ENCODE measurements at places on chromosomes 1 and 21.

DNA sequence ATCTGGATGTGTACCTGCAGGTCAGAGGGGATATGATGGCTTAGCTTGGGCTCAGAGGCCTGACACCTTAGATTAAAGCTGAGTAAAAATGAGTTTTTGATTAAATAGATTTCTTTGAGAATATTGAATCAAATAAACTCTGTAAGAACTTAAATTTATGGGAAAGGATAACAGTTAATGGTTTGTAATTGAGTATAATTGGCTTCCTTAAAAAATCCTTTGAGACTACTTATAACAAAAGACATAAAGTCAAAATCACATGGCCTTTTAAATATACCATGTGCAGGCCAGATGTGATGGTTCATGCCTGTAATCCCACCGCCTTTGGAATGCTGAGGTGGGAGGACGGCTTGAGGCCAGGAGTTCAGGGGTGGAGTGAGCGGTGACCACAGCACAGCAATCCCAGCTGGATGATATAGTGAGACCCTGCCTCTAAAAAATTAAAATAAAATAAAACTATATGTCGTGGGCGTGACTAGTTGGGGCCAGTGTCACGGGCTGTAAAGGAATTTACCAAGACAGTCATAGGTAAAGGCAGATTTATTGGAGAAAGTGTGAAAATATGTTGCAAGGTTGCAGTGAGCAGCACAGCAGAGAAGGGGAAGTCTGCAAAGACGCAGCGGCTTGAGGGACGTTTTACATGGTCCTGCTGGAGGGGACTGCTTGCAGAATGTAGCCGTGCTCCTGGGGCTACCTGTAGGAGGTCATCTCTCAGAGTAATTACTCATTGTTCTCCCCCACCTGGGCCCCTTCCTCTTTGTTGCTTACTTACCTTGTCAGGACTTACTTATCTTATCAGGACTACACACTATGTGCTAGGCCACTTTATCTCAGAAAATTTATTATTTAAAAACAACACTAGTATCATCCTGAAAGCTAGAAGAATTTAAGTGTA is 122.3 kb downstream of the ZMYM4 start:
- no peak for DNase-seq

- DNase-seq, result no peak
These were observed 98.6 kb downstream of the TBX19 start for GRCh38 chr1:168379104-168379860.

DNA sequence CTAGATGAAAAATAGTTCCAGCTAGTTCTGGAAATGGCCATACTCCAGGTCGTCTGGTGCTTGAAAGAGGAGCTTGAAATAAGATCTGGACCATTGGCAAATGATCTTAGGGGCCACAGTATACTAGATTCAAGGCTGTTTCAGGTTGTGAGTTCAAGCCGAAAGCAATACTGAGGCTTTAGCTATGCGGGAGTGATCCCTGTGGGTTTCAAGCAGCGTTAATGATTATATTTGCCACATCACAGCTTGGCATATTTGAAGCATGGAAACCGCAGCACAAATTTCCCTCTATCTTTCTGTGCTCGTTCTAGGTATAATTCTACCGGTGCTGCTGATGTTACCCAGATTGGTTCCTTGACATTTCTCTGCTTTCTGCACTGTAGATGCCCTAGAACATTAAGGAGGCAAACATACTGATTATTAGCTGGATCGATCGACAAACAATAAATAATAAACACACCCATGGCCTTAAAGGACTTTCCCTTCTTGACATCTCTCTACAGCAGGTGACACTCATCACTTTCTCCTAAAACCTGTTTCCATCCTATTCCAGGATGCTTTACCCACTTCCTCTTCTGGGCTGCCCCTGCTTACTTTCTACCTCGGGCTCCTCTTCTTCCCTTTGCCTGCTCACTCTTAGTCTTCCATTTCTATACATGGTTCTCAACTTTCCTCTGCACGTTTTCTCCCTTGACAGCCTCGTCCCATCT is 40.6 kb upstream of the LYST start:
- DNase-seq, result no peak

- peak; percentile 42 for DNase-seq
These were observed 5.5 kb downstream of the FBXO2 start for GRCh38 chr1:11648732-11649158.

DNA sequence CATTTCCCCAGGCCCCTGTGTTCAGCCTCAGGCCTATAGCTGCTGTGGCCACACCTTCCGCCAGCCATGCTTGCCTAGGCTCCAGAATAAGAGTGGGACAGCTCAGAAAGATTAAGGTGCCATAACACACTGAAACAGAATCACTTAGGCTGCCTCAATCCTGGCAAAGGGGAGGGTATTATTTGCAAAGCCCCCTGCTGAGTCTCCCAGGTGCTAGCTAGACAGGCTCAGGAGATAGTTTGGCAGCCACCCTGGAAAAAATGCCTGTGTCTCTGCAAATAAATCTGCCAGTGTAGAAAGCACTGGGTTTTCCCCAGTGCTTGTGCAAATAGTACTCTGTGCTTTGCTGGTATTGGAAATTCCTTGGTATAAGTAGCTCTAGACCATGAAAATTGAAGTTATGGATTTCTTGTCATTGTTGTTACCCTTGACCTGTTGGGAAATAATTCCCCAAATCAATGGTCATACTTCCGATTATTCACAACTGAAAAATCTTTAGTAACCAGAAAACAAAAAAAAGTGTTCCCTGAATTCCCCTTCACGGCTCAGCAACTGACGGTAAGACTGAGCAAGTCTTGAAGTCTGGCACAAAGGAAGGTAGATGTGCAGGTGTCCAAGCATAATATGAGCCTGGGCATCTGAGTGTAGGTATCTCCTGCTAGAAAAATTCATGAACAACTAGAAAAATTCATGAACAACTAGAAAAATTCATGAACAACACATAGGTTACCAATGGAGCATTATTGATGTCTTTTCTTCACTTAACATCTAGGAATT is 56.9 kb downstream of the PROX1 start:
- peak; percentile 17 for DNase-seq

DNA sequence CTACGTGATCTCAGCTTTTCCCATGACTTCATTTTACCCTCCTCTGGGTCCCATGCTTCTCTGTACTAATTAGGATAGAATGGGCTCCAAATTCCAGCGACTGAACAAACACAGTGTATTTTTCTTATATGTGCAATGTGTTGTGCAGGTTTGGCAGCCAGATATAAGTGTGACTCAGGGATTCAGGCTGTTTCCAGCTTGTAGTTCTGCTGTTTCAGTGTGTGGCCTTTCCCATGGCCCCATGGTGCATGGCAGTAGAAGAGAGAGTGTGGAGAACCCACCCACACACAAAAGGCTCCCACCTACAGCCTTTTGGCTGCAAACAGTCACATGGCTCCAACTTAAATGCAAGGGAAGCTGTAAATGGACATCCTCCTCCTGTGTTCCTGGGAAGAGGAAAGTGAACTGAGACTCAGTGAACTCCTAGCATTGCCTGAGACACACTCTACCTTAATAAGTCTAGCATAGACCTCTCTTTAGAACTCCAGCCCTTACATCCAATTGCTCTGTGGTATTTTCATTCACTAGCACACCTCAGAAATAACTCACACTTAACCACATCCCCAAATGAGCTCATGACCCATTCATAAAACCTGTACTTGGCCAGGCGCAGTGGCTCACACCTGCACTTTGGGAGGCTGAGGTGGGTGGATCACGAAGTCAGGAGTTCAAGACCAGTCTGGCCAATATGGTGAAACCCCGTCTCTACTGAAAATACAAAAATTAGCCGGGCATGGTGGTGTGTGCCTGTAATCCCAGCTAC is 58.7 kb downstream of the KIAA0040 start:
- peak; percentile 49 for DNase-seq

DNA sequence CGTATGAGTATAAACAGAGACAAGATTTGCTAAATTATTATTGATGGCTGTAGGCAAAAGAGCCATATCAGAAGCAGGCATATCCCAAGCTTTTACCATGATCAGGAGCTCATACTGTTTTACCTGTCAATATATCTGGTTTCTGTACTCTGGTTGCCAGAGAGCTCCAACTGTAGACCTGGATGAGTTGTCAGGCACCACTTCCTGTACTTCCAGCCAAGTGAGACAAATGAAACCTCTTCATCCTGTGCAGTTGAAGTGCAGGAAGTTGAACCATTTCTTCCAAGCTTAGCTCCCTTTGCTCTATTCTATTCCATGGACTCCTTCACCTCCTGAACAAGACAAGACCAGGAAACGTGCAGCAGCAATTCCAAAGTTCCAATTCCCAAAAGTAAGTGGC is 115.6 kb downstream of the ZNF281 start:
- no peak for DNase-seq

Data from astrocyte of the hippocampus (primary cell).